ENCODE measurements at places on chromosomes 7 and 10. TPM values are rescaled to one million over a fixed set of nuclear protein-coding genes. Genes with fewer than 3 reads are reported as not detected.

- no peak for DNase-seq
Observed at GRCh38 chr10:29117781-29118180, 171.1 kb upstream of the LYZL1 start.

DNA sequence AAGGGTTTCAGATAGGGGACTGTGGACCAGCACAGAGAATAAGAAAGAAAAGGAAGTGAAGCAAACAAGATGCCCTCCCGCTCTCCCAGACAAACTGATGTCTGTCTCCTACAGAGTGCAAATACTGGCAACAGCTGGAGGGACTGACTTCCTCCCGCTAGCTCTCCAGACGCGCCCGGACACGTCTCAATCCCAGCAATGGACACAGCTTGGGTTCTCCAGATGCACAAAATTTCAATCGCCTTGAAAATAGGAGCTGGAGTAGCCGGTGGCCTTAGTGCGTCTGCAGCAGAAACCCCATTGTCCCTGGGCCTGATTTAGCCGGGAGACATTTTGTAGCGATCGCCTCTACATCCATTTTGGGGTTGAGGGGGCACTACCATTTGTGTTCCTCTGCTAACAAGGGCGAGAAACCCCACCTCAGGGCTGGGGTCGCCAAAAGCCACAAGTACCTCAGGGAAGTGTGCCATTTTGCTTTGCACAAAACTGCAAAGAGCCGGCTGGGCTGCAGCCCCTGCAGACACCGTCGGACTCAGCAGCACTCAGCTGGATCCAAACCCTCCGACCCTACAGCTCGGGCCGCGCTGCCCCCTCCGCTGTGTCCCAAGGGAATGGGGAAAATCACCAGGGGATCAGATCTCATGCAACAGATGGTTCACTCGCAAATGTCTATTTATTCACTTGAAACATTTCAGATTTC is 5.9 kb downstream of the CPA2 start:
- no peak for DNase-seq

The IDI2 gene
- not detected for total RNA-seq

DNA sequence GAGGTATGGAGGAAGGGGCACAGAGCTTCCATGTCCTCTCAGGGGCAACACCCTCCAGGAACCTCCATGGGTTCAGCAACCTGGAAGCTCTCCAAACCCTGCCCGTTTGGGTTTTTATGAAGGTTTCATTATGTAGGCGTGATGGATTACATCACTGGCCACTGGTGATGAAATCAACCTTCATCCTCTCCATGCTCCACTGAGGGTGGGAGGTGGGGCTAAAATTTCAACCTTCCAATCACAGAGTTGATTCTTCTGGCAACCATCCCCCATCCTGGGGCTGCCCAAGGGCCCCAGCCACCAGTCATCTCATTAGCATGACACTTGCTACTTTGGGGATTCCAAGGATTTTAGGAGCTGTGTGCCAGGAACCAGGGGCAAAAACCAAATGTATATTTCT is 90.1 kb downstream of the TEX36 start:
- DNase-seq, result no peak

DNA sequence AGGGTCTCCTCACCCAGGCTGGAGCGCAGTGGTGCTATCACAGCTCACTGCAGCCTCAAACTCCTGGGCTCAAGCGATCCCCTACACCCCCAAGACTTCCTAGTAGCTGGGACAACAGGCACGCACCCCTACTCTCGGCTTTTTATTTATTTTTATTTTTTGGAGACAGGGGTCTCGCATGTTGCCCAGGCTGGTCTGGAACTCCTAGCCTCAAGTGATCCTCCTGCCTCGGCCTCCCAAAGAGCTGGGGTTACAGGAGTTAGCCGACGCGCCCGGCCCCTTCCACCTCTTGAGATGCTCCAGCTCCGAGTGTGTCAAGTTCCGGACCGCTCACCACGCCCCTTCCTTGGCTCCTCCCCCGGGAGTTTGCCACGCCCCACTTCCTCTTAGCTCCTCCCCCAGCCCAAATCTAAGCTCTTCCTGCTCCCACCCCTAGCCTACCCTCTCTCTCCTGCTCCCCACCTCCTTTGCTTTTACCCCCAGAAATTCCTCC is 6.3 kb downstream of the NAT16 start:
- DNase-seq, result peak; percentile 55

GRCh38 chr7:149070372-149071125 is 20.0 kb downstream of the ZNF786 start:
- no peak for DNase-seq

The CPN1 gene
- not detected for total RNA-seq

The SEMA3E gene
- not detected for total RNA-seq

DNA sequence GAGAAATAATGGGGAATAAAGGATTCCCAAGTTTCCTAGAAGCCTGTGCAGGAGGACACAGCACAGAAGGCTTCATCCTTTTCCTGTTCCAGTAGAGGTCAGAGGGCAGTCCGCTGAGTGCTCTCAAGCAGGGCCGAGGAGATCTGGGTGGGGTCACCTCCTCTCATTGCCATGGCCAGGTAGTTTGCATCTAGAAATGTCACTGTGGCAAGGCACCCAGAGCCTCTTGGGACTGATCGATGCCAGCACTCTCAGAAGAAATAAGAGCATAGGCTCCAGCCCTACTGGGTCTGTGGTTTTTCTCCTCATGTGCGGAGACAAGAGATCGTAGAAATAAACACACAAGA is 7.9 kb downstream of the NUB1 start:
- DNase-seq, result no peak

The AGBL3 gene
- total RNA-seq, result 1.1 TPM

DNA sequence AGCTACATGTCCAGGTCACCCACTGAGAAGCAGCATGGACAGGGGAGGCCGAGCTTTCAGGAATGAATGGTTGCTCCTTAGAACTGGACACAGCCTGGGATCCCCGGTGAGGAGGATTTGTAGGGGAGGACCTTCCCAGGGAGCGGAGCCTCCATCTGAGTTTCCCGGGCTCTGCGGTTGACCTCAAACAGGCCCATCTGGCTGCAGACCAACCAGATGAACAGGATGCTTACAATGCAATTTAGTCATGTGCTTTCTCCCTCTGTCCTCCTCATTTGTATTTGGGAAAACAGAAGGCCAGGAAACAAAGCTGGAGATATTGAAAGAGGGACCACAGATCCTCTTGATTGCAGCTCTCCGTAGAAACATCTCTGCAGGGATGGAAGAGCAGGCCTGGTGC is 104.8 kb downstream of the EMX2 start:
- DNase-seq, result peak; percentile 78

The LRRC4 gene
- total RNA-seq, result not detected

- DNase-seq, result peak; percentile 9
Observed at GRCh38 chr10:35306852-35307251, 29.5 kb upstream of the CCNY start.

- peak; percentile 30 for DNase-seq
Observed at GRCh38 chr7:46461334-46461777, 540.3 kb upstream of the IGFBP3 start.

GRCh38 chr10:43209074-43209455 is 57.8 kb downstream of the RASGEF1A start:
- DNase-seq, result no peak

- DNase-seq, result no peak
Observed at GRCh38 chr10:96507044-96507443, 6.7 kb downstream of the TLL2 start.

- DNase-seq, result no peak
Observed at GRCh38 chr7:98242934-98243333, 9.1 kb downstream of the TECPR1 start.

DNA sequence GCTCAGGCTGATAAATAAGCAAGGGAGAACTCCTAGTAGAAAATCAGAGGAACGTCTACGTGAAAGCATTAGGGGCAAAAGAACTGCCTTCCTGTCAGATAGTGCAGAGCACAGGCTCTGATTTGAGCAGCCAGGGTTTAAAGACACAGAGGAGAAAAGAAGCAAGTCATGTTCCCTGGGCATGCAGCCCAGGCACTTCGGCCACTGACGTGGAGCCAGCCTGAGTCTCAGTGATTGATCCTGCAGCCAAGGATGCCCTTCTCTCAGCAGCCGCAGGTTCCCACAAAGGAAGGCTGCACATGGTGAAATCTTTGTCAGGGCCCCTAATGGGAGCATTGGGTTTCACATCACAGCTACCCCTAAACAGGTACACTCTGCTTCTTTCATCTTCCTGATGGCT is 161.7 kb upstream of the HPS1 start:
- DNase-seq, result no peak

DNA sequence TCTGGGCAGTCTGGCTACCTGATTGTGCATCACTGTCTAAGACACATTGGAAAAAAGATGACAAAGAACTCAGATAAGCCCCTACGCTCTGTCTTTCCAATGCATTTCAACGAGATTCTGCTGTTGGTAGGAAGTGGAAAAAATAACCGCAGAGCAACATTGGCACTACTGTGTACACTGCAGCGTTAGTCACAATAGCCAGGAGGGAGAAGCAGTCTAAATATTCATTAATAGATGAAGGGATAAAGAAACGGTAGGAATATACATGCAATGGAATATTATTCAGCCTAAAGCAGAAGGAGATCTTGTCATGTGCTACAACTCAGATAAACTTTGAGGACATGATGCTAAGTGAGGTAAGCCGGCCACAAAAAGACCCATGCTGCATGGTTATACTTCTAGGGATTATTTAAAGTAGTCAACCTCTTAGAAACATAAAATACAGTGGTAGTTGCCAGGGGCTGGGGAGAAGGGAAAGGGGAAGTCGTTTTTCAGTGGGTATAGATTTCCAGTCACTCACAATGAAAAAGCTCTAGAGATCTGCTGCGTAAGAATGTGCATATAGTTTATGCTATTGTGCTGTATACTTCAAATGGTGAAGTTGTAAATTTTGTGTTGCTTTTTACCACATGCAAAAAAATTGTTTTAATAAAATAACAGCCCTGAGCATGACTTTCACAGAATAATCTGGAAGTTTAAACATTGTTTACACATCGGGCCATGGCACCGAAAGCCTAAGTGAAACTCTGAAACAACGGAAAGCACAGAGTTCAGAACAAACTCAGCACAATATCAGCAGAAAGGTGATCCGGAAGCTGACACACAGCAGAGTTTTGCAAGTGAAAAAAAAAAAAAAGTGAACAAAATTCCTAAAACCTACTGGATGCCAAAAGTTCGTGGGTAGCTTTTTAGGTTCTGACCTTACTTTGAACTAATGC is 40.1 kb downstream of the ELMO1 start:
- DNase-seq, result no peak

- DNase-seq, result no peak
Observed at GRCh38 chr7:2118630-2119190, 114.0 kb downstream of the MAD1L1 start.

The ST8SIA6 gene
- total RNA-seq, result 0.03 TPM

The SLC13A1 gene
- total RNA-seq, result not detected

The TBXAS1 gene
- total RNA-seq, result 13.5 TPM

GRCh38 chr10:36141856-36142560 is 499.9 kb upstream of the FZD8 start:
- no peak for DNase-seq

DNA sequence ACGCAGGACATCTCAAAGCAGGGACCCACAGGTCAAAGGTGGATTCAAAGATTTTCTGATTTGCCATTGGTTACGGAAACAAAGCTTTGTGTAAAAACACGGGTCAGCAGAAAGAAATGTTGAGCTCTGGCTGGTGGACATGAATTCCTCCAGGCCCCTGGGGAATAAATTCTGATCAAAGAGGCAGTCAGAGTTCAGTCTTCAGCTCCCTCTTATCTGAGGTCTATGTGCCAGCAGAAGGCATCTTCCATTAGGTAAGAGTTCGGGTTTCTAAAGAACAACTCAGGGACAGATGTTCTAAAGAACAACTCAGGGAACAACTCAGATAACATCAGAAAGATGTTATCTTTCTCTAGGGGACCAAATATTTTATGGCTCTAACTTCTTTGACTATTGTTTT is 64.9 kb upstream of the PALS2 start:
- DNase-seq, result no peak

The PDIA4 gene
- 183 TPM for total RNA-seq

DNA sequence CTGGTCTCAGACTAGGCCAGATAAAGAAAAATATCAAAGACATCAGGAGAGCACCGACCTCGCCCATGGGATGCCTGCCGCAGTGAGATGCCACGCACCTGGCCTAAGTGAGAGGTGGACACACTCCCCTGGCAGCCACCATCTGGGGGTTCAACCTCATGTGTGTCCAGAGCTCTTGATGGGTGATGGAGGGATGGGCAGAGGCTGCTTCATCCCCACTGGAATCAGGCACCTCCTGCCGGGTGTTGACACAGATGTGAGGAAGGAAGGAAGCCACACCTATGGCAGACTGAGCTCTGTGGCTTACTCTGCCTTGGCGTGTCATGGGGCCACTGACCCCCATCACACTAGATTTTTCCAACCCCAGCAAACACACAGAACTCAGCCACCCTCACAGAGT is 11.4 kb downstream of the ZNF488 start:
- DNase-seq, result no peak

- no peak for DNase-seq
Observed at GRCh38 chr10:69974551-69975155, 78.0 kb upstream of the MACROH2A2 start.

The SPDYE6 gene
- total RNA-seq, result not detected

GRCh38 chr10:132915411-132915810 is 27.0 kb downstream of the CFAP46 start:
- DNase-seq, result no peak

DNA sequence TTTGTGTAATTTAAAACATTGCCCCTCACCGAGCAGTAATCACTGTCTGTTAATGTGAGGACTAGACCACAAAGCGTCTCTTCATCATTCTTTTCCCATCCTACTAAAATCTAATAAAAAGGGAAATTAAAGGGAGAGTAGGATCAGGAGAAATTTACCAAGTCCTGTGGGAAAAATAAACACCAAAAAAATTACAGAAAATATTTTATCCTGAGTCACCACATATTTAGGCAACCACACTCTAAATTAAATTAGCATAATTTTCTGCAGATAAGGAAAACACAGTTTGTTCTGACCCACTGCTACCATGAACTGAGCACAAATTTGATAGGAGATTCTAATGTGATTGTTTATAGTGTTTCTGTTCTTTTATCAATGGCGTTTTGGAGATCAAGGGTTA is 49.3 kb downstream of the CCDC6 start:
- DNase-seq, result no peak

GRCh38 chr10:24519950-24520349 is 203.7 kb downstream of the ARHGAP21 start:
- DNase-seq, result no peak

DNA sequence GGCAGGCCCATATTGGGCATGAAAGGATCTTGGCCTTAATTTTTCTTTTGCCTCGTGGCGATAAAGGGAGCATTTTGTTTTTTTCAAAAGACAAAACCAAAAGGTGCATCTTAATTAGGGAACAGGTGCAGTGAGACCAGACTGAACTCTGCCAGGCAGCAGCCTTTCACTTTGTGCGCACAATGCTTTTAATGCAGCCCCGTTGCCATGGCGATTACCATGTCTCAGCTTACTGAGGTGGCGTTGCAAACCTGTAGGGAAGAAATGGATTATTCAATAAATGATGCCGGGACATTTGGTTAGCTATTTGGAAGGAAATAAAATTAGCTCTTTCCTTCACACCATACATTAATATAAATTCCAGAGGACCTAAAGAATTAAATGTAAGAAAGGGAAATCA is 61.9 kb downstream of the MYL10 start:
- no peak for DNase-seq

The GSAP gene
- total RNA-seq, result 1.5 TPM

- peak; percentile 16 for DNase-seq
Observed at GRCh38 chr10:14604181-14605142, 170.2 kb downstream of the FAM107B start.
